ENCODE measurements at places on chromosomes 5 and 9.

- H3K27ac ChIP-seq = no peak overlapping the region
- DNase-seq = no peak
- no peak overlapping the region for H3K4me3 ChIP-seq
- H3K36me3 ChIP-seq = peaks cover 20% of the 10 kb centered on the region
Observed at GRCh38 chr9:93731963-93732362, 155.6 kb downstream of the PHF2 start.

GRCh38 chr5:173783371-173783770 is 104.8 kb upstream of the CPEB4 start:
- H3K27me3 ChIP-seq = peaks cover 5% of the 10 kb centered on the region
- peaks cover 23% of the 10 kb centered on the region for H3K4me1 ChIP-seq
- no peaks in the 10 kb centered on the region for H3K36me3 ChIP-seq
- H3K27ac ChIP-seq = no peak overlapping the region

GRCh38 chr9:6910032-6910431 is 152.3 kb downstream of the KDM4C start:
- no peak overlapping the region for H3K4me3 ChIP-seq
- no peak for DNase-seq
- H3K27ac ChIP-seq = no peak overlapping the region
- H3K27me3 ChIP-seq = no peaks in the 10 kb centered on the region
- H3K4me1 ChIP-seq = peaks cover 50% of the 10 kb centered on the region
- H3K36me3 ChIP-seq = no peaks in the 10 kb centered on the region

DNA sequence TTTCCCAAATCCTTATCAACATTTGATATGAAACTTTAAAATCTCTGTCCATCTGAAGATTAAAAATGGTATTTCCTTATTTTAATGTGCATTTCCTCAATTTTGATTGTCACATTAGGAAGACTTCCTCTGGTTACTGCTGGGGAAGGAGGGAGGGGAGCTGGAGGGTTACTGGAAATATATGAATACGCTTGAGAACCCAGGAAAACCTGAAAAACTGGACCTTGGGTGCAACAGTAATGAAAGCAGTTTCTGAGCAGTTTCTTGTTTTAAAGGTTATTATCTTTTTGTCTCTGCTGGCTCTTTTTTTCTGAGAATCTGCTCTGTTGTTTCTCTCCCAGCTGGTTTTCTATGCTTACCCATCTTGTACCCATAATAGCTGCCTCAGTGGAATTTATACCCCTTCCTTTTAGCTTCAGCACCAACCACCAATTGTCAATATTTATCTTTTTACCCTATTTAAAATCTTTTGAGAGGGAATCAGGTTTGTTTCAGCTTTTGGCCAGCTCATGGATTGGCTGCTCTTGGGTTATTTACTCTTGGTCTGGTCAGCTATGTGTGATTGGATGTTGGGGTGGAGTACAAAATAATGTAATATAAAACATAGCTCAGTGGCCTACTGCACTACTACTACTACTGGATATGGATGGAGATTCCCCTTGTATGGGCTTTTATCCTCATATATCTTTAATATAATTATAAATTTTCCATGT is 67.4 kb downstream of the UNC13B start:
- DNase-seq = no peak
- no peaks in the 10 kb centered on the region for H3K27me3 ChIP-seq
- H3K4me3 ChIP-seq = no peak overlapping the region
- H3K4me1 ChIP-seq = peaks cover 14% of the 10 kb centered on the region
- no peaks in the 10 kb centered on the region for H3K36me3 ChIP-seq
- no peak overlapping the region for H3K27ac ChIP-seq

- no peaks in the 10 kb centered on the region for H3K36me3 ChIP-seq
- no peak for DNase-seq
- peaks cover 4% of the 10 kb centered on the region for H3K4me1 ChIP-seq
- no peak overlapping the region for H3K4me3 ChIP-seq
- H3K27me3 ChIP-seq = no peaks in the 10 kb centered on the region
- no peak overlapping the region for H3K27ac ChIP-seq
Observed at GRCh38 chr9:94581728-94582127, 11.9 kb downstream of the FBP2 start.

- H3K4me1 ChIP-seq = peaks cover 21% of the 10 kb centered on the region
- no peak for DNase-seq
- no peak overlapping the region for H3K27ac ChIP-seq
- peaks cover 19% of the 10 kb centered on the region for H3K36me3 ChIP-seq
- H3K27me3 ChIP-seq = no peaks in the 10 kb centered on the region
Observed at GRCh38 chr5:175688352-175689146, 30.7 kb downstream of the HRH2 start.

DNA sequence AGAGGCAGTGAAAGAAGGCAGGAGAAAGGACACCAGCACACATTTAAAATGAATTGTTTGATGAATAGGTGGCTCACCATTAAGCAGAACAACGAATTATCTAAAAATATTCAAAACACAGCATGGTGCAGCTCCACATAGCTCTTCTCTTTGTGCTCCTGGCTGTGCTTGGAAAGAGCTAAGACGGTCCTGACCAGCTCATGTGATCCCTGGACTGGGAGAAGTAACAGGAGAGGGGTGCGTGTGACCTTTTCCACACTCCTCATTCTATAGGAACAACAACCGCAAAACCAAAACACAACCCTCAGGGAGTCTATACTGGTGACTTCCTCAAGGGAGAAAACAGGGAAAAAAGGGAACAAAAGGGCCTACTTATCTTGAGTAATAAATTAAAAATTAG is 140.5 kb downstream of the DIRAS2 start:
- no peaks in the 10 kb centered on the region for H3K27me3 ChIP-seq
- no peak for DNase-seq
- no peak overlapping the region for H3K4me3 ChIP-seq

DNA sequence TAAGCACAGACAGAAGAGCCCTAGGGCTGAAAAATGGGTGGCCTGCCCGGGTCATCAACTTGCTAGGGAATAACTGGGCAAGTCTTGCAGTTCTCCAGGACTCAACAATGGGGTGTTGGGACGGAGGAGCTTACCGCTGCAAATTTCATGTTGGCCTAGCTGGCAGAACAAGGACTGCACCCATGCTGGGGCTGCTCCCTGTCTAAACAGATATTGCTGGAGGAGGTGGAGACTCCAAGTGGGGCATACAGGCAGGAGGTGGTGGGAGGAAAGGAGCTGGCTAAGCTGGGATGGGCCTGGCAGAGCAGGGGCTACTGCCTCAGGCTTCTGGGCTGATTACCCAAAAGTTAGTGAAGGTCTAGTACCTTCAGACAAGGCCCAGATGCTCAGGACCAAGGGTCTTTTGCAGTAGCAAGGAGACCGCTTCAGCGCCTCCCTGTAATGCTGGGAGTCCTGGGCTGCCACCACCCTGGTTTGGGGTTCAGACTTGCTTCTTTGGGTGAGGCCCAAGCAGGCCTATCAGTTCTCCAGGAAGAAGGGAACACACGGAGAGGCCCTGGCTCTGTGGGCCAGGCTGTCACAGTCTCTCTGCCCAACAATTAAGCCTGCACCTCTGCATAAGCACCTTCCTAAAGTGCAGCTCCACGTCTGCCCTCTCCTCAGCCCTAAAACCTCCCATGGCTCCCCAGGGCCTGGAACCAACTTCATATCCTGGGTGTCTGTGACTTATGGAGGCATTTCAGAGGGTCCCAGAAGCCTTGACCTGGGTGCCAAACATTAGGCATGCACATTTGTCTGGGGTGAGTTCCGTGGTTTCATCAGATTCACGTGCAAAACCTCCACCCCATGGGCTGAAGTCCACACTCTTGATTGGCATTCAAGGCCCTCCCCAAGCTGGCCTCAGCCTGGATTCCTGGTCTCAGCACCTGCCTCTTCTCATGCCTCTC is 24.2 kb upstream of the KIF12 start:
- DNase-seq = no peak
- no peak overlapping the region for H3K4me3 ChIP-seq
- H3K4me1 ChIP-seq = peaks cover 10% of the 10 kb centered on the region
- no peak overlapping the region for H3K27ac ChIP-seq
- H3K27me3 ChIP-seq = peaks cover 31% of the 10 kb centered on the region

- no peaks in the 10 kb centered on the region for H3K27me3 ChIP-seq
- H3K4me1 ChIP-seq = peaks cover 5% of the 10 kb centered on the region
- H3K36me3 ChIP-seq = peaks cover 25% of the 10 kb centered on the region
- H3K4me3 ChIP-seq = no peak overlapping the region
Observed at GRCh38 chr9:126365780-126366179, 39.2 kb downstream of the MVB12B start.

GRCh38 chr9:87701931-87702421 is 23.9 kb upstream of the CTSL start:
- peaks cover 6% of the 10 kb centered on the region for H3K4me1 ChIP-seq
- peak overlapping the region; percentile 90 for H3K27ac ChIP-seq
- peak; percentile 46 for DNase-seq
- no peak overlapping the region for H3K4me3 ChIP-seq

- H3K27me3 ChIP-seq = no peaks in the 10 kb centered on the region
- H3K4me1 ChIP-seq = no peaks in the 10 kb centered on the region
- no peaks in the 10 kb centered on the region for H3K36me3 ChIP-seq
- no peak overlapping the region for H3K4me3 ChIP-seq
- H3K27ac ChIP-seq = no peak overlapping the region
- DNase-seq = no peak
Observed at GRCh38 chr5:132100672-132101261, 27.2 kb downstream of the CSF2 start.

DNA sequence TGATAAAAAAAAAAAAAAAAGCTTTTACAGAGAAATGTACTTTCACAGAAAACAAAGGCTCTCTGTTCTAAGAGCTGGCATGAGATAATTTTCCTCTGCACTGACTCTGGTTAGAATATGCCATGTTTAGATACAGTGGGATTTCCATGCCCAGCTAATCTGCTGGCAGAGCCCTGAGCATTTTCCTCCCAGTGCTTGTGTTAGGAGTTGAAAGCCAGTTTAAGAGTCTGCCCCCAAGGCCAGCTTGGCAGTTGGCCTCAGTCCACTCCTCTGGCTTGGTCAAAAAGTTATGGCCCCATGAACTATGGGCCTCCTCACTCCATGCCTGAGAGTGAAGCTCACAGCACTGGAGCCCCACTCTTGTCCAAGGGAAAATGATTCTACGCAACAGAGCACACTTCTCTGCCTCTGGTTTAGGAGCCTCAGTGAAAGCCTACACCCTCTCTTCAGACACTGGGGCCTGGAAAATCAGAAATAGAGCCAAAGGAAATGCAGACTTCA is 21.9 kb downstream of the MOCS2 start:
- DNase-seq = no peak
- no peaks in the 10 kb centered on the region for H3K36me3 ChIP-seq
- H3K4me1 ChIP-seq = no peaks in the 10 kb centered on the region
- no peak overlapping the region for H3K27ac ChIP-seq
- no peak overlapping the region for H3K4me3 ChIP-seq

- peaks cover 49% of the 10 kb centered on the region for H3K4me1 ChIP-seq
- no peaks in the 10 kb centered on the region for H3K27me3 ChIP-seq
- no peak overlapping the region for H3K4me3 ChIP-seq
- peaks cover 53% of the 10 kb centered on the region for H3K36me3 ChIP-seq
Observed at GRCh38 chr9:106972082-106972481, 109.1 kb downstream of the ZNF462 start.

GRCh38 chr9:21690561-21690960 is 111.9 kb upstream of the MTAP start:
- no peak for DNase-seq
- H3K27me3 ChIP-seq = peaks cover 18% of the 10 kb centered on the region
- 0 out of 2 replicates have a peak, but pooled peaks cover 1% of the 10 kb centered on the region for H3K4me1 ChIP-seq

- H3K27ac ChIP-seq = no peak overlapping the region
- no peak overlapping the region for H3K4me3 ChIP-seq
- DNase-seq = no peak
- no peaks in the 10 kb centered on the region for H3K27me3 ChIP-seq
- no peaks in the 10 kb centered on the region for H3K36me3 ChIP-seq
Observed at GRCh38 chr9:85225180-85225579, 516.6 kb downstream of the AGTPBP1 start.

- no peak overlapping the region for H3K27ac ChIP-seq
- no peaks in the 10 kb centered on the region for H3K36me3 ChIP-seq
- no peak overlapping the region for H3K4me3 ChIP-seq
- H3K27me3 ChIP-seq = no peaks in the 10 kb centered on the region
- no peak for DNase-seq
- peaks cover 34% of the 10 kb centered on the region for H3K4me1 ChIP-seq
Observed at GRCh38 chr9:136052472-136052880, 42.6 kb downstream of the NACC2 start.

GRCh38 chr5:123785162-123786071 is 273.4 kb downstream of the CSNK1G3 start:
- no peak for DNase-seq
- H3K27ac ChIP-seq = peak overlapping the region; percentile 89
- peaks cover 20% of the 10 kb centered on the region for H3K36me3 ChIP-seq
- H3K27me3 ChIP-seq = no peaks in the 10 kb centered on the region

DNA sequence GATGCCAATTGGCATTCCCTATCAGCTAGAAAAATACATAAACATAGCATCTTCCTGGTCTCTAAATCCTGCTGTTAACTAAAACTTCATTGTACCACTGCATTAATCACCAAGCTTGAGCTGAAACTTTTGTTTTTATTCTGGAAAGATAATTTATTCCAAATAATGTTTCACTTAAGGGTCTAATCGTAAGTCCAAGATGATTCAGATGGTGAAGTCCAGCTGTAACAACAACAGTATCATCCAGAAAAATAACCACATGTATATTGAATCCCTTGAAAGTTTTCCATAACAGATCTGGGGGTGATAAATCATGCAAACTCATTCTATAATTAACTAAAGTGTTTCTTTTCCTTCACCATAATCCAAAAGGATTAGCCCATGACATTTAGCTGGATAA is 23.9 kb downstream of the RORB start:
- H3K27me3 ChIP-seq = no peaks in the 10 kb centered on the region
- peaks cover 44% of the 10 kb centered on the region for H3K4me1 ChIP-seq
- no peak for DNase-seq
- H3K36me3 ChIP-seq = no peaks in the 10 kb centered on the region
- H3K4me3 ChIP-seq = no peak overlapping the region
- no peak overlapping the region for H3K27ac ChIP-seq

DNA sequence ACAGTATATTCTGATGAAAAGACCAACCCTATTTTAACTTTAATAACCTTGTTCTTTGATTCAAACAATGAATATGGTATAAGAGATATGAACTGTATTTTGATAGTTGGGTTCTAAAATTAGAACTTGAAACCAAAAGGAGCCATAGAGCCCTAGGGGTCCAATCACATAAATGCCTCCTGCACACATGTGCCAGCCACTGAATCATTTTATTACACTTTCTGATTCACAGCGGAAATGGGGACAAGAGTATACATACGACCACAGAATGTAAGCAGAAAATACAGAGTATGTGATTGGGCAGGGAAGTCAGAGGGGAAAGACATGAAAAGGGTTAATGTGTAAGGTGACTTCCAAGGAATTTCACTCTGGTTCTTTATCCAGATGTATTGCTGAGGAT is 1000.2 kb downstream of the NR2F1-AS1 start:
- no peaks in the 10 kb centered on the region for H3K27me3 ChIP-seq
- no peak overlapping the region for H3K27ac ChIP-seq
- DNase-seq = no peak

- no peak overlapping the region for H3K27ac ChIP-seq
- peaks cover 2% of the 10 kb centered on the region for H3K4me1 ChIP-seq
- no peaks in the 10 kb centered on the region for H3K27me3 ChIP-seq
- no peak for DNase-seq
- peaks cover 19% of the 10 kb centered on the region for H3K36me3 ChIP-seq
Observed at GRCh38 chr5:118249386-118249785, 739.0 kb downstream of the DTWD2 start.

GRCh38 chr5:135535820-135536801 is at the start of gene NEUROG1:
Gene NEUROG1, minus strand, starts transcription at chr5:135535964. Its CDS starts 274 bp downstream, at chr5:135535690.
- peak within 1 kb of the TSS; percentile 64 for H3K4me3 ChIP-seq
- H3K36me3 ChIP-seq = no peaks in the 10 kb centered on the region
- peaks cover 15% of the 10 kb centered on the region for H3K4me1 ChIP-seq
- no peak within 1 kb of the TSS for H3K27ac ChIP-seq

Measured in WTC11 (cell line).